ENCODE measurements at places on chromosomes 16 and 17.

DNA sequence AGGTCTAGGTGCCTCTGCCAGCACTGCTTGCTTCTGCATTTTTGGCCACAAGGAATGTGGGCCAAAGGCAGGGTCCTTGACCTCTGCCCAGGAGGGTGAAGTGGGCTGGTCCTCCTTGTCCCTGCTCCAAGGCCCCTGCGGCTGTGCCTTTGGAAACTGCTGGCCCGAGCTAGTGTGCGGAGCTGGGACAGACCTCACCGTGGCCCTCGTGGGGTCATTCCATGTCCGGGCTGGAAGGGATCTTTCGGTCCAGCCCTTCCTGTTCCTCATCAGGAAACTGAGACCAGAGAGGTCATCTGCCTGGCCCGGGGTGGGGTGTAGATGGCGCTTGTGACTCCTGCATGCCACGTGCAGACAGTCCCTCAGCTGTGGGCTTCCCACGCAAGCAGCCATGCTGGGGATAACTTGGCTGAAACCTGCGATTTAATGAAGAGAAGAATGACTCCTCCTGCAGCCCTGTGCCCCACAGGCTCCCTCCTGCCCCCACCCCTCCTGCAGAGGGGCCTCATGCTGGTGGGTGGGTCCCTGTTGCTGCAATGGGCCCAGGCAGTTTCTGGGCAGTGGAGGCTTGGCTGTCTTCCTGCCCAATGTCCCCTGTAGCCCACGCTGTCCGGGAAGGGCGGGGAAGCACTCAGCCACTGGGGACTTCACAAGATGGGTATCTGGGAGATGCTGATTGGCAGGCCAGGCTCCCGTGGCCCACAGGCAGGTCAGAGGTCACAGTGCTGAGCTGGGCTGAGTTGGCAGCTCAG lies 245.2 kb downstream of the SEC14L1 start:
- DNase-seq = no peak

GRCh38 chr17:20156196-20157000 lies 147.2 kb downstream of the SPECC1 start:
- no peak for DNase-seq

DNA sequence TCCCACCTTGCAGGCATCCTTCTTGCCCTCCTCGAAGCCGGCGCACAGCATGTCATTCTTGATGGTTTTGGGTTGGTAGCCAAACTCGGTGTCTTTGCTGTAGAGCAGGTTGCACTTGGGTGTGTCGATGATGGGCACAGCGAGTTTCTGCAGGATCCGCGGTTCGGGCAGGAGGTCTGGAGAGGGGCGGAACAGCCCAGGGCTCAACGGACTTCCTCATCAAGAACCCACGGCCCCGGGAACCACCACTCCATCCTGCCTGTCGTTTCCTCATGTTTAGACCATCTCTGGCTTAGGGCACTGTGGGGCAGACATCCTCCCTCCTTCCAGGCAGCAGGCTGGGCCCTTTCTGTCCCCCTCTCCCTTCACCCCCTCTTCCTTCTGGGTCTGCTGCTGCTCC lies 6.5 kb downstream of the PRSS27 start:
- DNase-seq = no peak

GRCh38 chr16:898761-899682 lies 71.8 kb downstream of the LMF1 start:
- no peak for DNase-seq

DNA sequence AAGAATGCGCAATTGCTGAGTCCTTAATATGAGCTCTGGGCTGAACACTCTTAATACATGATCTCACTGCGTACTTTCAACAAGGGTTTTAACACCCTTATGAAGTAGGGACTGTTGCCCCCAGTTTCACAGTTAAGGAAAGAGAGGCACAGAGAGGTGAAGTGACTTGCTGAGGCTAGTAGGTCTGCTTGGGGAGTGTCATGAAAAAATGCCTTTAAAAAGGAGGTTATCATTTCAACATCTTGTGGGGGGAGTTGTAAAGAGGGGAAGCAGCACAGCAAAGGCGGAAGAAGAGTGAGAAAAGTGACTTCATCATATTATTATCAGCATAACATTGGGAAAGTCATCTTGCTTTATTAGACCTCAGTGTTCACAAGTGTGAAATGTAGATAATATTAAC lies 2.1 kb downstream of the CCL4L2 start:
- no peak for DNase-seq

Data from Right ventricle myocardium inferior (tissue), 1 donor.